ENCODE measurements at places on chromosomes 7 and 10.

GRCh38 chr10:58951746-58952145 is 224.7 kb upstream of the PHYHIPL start:
- DNase-seq: no peak

DNA sequence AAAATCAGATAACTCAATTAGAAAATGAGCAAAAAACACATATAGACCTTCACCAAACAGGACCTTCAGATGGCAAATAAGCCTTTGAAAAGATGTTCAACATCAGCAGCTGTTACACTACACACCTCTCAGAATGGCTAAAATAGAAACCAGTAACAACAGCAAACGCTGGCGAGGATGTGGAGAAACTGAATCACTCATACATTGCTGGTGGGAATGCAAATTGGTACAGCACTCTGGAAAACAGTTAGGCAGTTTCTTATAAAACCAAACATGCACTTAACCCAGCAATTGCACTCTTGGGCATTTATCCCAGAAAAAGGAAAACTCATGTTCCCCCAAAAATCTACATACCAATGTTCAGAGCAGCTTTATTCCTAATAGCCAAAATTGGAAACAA is 37.7 kb upstream of the SMARCD3 start:
- DNase-seq: no peak

DNA sequence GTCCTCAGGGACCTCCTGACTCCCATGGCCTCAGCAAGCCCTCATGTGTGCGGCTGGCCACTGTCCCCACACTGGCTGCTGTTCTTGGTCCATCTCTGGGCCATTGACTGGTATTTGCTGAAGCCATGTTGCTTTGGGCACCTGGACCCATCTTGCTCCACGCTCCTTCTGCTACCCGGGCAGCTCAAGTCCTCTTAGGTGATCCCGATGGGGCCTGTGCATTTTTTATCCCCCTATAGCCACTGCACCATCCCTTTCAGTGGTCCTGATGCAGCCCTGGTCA is 16.7 kb downstream of the RAMP3 start:
- DNase-seq: no peak

GRCh38 chr10:107692072-107692471 is 527.6 kb upstream of the SORCS1 start:
- no peak for DNase-seq

- DNase-seq: no peak
Measured at GRCh38 chr10:10804998-10805740, 212.5 kb upstream of the CELF2 start.

DNA sequence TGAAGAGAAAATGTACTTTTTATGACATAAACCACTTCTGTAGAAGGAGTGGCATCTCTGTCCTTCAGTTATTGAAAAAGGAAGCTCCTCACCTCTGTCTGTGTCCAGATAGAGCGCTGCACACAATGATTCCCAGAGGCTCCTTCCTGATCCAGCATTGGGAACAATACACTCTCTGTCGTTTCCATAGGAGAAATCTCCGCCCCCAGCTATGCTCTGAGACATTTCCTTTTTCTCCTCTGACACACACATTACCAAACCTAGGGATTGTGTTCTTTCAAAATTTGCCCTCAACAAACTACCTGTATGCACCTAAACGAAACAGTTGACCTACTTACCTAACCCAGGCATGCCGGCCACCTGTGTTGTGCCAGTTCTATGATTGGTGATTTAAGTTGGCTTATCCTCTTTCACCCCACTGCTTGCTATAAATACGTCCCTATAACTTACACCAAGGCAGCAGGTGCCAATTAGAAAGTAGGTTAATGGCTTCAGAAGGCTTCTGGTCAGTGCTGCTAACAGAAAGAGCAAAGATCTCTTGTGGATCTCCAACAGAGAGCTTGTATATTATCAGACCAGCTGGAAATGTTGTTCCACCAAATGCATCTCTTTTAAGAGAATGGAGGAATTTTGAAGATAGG is 140.1 kb upstream of the JCAD start:
- DNase-seq: no peak

- DNase-seq: no peak
Measured at GRCh38 chr10:64505501-64505900, 984.3 kb downstream of the REEP3 start.

GRCh38 chr7:105050493-105050892 is 36.5 kb downstream of the KMT2E start:
- DNase-seq: no peak

DNA sequence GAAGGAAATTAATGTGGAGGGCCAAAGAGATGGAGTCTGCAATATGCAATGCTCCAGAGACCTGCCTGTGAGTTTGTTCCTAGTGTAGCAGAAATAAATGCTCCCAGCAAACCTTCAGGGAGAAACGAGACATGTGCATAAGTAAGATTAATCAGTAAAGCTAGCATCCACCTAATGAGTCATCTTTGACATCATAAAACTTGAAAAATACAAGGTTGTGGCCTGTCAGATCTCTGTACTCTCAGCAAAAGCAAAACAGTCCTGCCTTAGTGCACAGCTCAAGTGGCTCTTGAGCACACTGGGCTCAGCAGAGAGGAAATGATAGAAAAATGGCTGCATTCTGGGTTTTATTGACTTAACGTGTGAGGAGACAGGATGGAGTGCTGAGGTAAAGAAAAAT is 32.5 kb upstream of the ERCC6 start:
- no peak for DNase-seq

DNA sequence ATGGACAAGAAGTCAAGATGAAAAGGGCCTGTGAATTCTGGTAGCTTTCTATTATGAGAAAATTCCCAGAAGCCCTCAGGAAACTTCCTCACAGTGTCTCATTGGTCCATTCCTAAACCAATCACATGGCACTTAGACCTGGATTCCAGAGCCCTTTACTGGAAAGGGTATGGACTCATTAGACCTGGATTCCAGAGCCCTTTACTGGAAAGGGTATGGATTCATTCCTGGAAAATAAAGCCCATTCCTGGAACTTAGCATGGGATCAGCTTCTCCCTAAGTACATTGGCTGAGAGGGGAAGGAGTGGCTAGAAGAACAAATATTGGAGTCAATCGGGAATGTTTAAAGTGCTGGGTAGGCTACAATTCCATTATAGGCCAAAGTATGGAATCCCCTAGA is 3.7 kb upstream of the CACUL1 start:
- no peak for DNase-seq

- no peak for DNase-seq
Measured at GRCh38 chr7:16889851-16890415, 8.2 kb upstream of the AGR3 start.

GRCh38 chr7:69531050-69531449 is 67.2 kb upstream of the AUTS2 start:
- no peak for DNase-seq

- no peak for DNase-seq
Measured at GRCh38 chr7:140914083-140914482, 10.6 kb downstream of the BRAF start.

DNA sequence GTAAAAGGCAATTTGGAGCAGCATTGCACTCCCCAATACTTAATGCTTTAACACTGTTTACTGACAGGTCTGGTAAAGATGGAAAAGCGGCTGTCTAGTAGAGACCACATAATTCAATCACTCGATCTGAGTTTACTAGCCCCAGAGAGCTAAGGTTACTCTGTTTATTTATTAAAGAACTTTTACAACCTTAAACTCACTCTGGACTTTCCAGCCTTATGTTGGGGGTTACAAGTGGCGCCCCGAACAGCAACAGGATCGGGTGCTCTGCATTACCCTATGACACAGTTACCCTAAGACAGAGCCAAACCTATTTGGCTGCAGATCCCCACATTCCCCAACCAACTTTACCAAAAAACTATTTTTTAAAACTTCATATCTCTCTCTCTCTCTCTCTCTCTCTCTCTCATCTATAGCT is 43.9 kb downstream of the MRPS24 start:
- no peak for DNase-seq

- no peak for DNase-seq
Measured at GRCh38 chr7:2259480-2259879, 17.5 kb downstream of the NUDT1 start.

- DNase-seq: no peak
Measured at GRCh38 chr10:31136930-31137885, 105.5 kb upstream of the ZNF438 start.

DNA sequence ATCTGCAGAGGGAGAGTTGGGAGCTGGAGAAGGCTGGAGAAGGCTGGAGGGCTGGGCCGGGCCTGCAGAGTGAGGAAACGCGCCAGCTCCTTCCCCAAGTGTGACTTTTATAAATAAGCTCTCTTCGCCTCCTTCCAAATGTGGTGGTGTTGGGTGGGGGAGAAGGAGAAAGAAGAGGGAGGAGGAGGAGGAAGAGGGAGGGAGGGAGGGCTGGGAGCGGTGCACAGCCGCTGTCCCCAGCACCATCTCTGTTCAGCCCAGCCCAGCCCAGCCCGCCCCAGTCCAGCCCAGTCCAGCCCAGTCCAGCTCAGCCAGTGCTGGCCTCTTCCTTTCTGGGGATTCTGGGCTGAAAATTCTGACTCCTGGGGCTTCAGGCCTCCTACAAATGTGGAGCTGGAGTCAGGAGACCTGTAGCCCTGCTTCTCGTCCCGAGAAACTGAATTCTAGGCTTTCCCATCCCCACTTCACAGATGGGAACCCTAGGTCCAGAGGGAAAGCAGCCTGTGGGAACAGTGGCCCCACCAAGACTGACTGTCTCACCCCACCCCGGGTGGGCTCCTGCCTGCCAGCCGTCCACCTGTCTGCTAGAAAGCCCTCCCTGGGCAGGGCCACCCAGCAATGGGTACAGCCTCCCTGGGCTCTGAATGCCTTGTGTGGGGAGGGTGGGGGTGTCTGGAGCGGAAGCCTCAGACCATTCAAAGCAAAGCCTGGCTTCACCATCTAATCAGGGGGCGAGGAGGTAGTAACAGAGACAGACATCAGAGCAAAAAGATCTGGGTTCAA is 2.3 kb downstream of the STX1A start:
- no peak for DNase-seq

DNA sequence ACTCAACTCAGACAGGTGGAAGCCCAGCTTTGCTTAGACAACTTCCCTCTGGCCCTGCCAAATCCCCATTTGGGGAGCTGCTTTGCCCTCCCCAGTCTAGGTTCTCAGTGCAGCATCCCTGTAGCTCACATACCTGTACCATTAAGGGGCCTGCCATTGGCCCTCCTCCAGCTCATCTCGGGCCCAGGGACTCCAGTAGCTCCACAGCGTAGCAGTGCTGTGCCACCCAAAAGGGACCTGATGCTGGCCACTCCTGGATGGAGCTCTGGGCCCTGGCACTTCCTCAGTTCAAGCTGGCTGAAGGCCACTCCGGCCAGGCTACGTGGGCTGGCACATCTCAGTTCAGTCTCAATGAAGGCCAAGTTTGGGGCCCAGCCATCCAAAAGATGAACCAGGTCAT is 7.4 kb downstream of the LRIT1 start:
- no peak for DNase-seq

DNA sequence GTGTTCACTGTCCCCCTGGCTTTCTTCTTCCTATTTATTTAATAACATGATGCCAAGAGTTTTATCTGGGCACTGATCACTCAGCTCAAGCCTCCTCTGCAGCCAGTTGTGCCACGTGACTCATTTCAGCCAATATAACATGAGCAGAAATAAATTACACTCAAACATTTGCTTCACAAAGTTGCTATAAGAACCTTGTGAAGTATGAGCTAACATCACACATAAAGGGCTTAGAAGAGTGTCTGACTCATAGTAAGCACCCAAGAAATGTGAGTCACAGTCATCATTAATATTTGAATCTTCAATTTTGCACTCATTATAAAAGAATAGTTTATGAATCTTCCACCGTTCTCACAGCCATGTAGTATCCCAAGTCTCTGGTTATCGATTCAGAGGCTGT is 414.6 kb upstream of the NPVF start:
- DNase-seq: no peak

DNA sequence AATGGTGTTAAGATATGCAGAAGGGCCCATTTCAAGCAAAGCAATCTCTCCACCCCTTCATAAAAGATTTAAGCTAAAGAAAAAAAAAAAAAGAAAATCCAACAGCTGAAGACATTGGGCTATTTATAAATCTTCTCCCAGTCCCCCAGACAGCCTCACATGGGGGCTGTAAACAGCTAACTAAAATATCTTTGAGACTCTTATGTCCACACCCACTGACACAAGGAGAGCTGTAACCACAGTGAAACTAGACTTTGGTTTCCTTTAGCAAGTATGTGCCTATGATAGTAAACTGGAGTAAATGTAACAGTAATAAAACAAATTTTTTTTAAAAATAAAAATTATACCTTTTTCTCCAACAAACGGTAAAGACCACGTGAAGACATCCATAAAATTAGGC is 28.6 kb downstream of the PPP3CB start:
- no peak for DNase-seq

DNA sequence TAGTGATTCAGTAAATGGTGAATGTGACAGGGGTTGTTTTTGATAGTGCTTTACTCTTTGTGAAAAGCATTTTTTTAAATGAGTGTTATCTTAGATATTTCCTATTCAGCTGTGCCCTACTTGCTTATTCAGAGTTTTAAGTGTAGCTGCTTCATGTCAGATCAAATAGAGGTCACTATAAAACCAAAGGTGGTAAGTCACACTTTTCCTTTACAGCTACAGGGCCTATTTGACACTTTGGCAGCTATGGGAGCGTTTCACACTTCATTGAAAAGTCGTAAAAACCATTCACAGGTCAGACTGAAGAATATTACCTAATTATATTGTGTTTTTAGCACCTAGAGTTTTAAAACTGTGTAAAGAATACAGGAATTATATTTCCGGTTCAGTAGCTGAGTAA is 67.3 kb downstream of the ANKIB1 start:
- DNase-seq: no peak

- DNase-seq: no peak
Measured at GRCh38 chr7:140592964-140593671, 47.5 kb downstream of the DENND2A start.

DNA sequence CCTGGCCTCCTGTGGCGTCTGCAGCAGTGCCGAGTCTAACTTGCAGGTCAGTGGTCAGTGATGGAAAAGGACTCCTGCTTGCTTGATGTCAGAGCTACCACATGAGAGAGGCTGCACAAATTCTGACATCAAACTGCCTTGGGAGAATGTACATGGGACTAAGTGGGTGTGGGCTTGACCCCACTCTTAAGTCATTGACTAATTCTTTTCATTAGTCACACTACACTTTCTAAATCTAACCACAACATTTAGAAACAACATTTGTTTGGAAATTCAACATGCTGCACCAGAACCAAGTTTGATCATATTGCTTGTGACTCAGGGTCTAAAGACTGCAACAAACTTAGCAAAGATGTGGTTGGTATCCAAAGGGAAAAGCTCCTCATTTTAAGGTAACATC is 24.4 kb upstream of the CDC14C start:
- no peak for DNase-seq

- no peak for DNase-seq
Measured at GRCh38 chr10:51547941-51548340, 151.5 kb downstream of the CSTF2T start.
